Uterus (tissue), 4 donors: ENCODE measurements at places on chromosomes 2 and 18. TPM values are rescaled to one million over a fixed set of nuclear protein-coding genes. Genes with fewer than 3 reads are reported as not detected.

DNA sequence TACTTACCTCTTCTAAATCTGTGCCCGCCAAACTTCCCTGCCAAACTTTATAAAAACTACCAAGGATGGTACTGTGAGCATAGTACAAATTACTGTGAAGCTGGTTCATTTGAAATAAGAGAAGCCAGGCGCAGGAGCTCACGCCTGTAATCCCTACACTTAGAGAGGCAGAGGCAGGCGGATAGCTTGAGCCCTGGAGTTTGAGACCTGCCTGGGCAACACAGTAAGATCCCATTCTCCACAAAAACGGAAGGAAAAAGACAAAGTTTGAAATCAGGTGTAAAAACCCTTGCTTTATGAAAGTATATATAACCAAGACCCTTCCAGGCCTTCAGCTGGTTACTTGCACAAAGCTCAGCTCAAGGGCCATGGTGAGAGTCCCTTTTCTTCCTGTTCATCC lies 5.9 kb downstream of the AMMECR1L start:
- H3K4me3 ChIP-seq, result no peak overlapping the region
- DNase-seq, result no peak
- H3K27ac ChIP-seq, result no peak overlapping the region
- H3K36me3 ChIP-seq, result no peaks in the 10 kb centered on the region

DNA sequence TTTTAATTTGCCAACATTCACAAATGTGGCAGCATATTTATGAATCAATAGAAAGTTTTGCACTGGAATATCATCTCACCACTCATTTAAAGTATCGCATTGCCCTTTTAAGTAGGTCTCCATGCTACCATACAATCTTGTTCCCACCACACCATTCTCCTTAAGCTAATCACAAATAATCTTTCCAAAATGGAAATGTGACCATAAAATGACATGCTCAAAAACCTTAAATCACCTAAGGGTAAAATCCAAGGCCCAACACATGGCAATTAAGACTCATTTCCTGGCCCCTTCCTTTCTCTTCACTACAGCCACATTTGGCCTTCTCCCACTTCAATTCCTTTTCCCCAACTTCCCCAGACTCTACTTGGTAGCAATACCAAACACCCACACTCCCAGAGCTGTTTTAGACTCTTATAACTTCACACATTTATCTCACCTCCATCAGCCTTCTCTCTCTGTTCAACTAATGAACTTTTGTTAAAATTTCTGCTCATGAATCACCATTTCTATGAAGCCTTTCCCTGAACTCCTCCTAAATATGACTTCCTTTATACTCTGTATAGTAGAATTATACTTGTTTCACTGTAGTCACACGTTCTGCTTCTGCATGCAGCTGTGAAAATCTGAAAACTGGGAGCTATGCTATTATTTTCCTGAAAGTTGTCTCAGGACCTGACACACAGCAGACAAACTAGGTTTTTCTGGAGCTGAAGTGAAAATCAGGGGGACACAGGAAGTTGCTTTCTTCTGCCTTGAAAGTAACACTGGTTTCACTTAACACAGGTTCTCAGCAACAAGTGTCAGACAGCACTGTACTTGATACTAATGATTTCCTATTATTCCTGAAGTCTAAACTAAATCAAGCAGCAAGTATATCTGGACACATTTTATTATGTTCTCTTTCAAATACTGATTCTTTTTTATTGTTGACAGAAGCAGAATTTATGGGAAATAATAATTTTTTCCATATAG lies 303.9 kb downstream of the ZEB2 start:
- no peak for DNase-seq
- no peaks in the 10 kb centered on the region for H3K4me1 ChIP-seq
- no peaks in the 10 kb centered on the region for H3K36me3 ChIP-seq
- no peak overlapping the region for H3K4me3 ChIP-seq
- H3K27me3 ChIP-seq, result no peaks in the 10 kb centered on the region

DNA sequence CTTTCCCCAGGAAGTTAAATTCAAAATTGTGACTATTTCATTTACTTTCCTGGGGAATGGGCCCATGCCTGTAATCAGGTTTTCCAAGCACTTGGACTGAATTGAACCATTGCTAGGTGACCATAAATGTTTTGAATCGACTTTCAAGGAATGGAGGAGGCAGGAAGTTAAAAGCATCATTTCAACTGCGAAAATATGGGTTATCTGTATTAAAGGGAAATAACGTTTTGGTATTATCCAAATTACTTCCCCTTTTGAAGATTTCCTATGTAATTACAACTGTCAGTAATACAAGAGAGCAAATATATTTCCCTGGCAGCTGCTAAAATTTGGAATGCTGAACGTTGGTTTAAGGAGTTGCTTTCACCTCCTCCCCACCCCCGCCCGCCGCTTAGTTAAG lies 19.0 kb downstream of the PNO1 start:
- DNase-seq, result no peak
- no peak overlapping the region for H3K4me3 ChIP-seq
- no peak overlapping the region for H3K27ac ChIP-seq
- no peaks in the 10 kb centered on the region for H3K4me1 ChIP-seq
- no peaks in the 10 kb centered on the region for H3K36me3 ChIP-seq
- H3K27me3 ChIP-seq, result no peaks in the 10 kb centered on the region

Gene CBLN2
- not detected for total RNA-seq
